Non-pigmented ciliary epithelial cell (primary cell): ENCODE measurements at places on chromosomes 1 and 21.

DNA sequence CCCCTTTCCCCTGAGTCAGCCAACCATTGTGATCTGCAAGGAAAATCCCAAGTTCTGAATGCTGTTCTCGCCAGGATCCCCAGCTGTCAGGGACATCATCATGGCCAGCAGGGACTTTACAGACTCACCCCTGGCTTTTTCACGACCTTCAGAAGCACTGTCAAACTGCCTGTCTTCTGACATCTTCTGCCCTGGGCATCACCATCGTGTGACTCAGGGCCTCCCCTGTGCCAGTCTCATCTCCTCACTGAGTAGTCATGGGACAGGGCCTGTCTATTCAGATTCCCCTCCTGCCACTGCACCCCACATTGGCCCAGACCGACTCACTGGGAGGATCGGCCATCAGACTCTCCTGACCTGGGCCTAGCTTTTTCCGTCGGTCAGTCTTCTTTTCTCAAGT lies 72.5 kb upstream of the VAMP3 start:
- DNase-seq, result no peak

DNA sequence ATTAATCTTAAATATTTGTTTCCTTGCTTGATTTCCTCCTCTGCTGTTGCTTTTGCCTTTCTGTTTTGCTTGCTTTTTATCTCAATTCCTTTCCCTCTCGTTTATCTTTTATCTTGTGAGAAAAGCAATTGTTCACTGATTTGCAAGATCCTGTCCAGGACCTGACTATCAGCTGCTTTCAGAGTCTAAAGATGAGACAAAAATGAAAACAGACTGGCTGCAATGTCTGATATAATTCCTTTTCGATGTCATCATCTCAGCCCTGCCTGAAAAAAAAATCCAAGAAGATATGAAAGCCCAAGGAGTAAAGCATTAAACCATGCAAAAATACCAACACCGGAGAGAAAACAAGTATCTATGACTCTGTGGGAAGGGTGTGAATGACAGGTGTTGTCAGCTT lies 225.5 kb downstream of the PATJ start:
- no peak for DNase-seq

DNA sequence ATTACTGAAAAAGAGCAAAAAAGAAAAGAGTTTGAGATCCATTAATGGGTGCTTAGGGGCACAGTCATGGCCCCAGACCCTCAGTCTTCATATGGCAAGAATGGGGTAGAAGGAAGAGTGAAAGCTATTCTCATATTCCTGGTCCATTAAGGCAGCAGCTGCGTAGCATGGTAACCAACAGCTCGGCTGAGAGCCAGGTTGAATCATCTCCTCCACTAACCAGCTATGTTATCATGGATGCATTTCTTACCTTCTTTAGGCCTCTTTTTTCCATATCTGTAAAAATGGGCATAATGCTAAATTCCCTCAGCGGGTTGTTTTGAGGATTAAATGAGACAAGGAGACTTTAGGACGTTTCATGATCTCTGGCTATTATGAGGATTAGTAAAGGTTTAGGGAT lies 15.0 kb upstream of the SARS1 start:
- no peak for DNase-seq

GRCh38 chr21:37805266-37805665 lies 111.0 kb downstream of the KCNJ6 start:
- DNase-seq, result no peak

GRCh38 chr1:109661391-109661790 lies 5.5 kb downstream of the GSTM4 start:
- no peak for DNase-seq

DNA sequence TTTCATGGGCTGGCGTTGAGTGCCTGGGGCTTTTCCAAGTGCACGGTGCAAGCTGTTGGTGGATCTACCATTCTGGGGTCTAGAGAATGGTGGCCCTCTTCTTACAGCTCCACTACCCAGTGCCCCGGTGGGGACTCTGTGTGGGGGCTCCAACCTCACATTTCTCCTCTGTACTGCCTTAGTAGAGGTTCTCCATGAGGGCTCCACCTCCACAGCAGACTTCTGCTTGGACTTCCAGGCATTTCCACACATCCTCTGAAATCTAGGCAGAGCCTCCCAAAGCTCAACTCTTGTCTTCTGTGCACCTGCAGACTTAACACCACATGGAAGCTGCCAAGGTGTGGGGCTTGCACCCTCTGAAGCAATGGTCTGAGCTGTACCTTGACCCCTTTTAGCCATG lies 82.1 kb downstream of the CCDC18 start:
- DNase-seq, result no peak

GRCh38 chr1:67832737-67833601 lies at the start of gene GNG12:
Gene GNG12 (minus strand): TSS chr1:67833467. CDS start chr1:67707686, 125,781 bp downstream.
- no peak for DNase-seq

GRCh38 chr1:85580872-85581801 lies 576 bp downstream of the CCN1 start:
- no peak for DNase-seq

DNA sequence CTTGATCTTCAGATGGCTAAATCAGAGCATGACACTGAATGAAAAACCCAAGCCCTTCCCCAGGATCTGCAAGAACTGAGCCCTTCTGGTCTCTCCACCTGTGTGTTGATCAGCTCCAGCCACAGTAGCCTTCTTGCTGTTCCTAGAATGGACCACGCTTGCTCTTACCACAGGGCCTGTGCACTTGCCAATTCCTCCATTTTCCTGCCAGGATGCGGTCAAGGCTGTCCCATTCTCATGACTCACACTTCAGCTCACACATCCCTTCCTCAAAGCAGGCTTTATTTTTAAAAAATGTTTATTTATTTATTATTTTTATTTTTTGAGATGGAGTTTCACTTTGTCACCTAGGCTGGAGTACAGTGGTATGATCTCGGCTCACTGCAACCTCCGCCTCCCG lies 43.6 kb upstream of the GRHL3 start:
- no peak for DNase-seq

- DNase-seq, result no peak
Observed at GRCh38 chr1:68101829-68102228, 51.4 kb upstream of the DIRAS3 start.

DNA sequence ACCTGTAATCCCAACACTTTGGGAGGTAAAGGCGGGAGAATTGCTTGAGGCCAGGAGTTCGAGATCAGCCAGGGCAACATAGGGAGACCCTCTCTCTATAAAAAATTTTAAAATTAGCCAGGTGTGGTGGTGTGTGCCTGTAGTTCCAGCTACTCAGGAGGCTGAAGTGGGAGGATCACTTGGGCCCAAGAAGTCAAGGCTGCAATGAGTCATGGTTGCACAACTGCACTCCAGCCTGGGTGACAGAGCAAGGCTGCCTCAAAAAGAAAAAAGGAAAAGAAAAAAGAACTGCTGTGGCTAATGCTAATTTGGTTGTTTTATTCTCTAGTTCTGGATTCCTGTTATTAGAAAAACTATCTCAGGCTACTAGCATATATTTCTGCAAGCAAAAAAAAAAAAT lies 29.8 kb downstream of the DBT start:
- DNase-seq, result no peak
